Brain pericyte (primary cell): ENCODE measurements at places on chromosomes 7 and 10.

GRCh38 chr10:120394446-120394845 is 62.6 kb upstream of the PLPP4 start:
- no peak for DNase-seq

DNA sequence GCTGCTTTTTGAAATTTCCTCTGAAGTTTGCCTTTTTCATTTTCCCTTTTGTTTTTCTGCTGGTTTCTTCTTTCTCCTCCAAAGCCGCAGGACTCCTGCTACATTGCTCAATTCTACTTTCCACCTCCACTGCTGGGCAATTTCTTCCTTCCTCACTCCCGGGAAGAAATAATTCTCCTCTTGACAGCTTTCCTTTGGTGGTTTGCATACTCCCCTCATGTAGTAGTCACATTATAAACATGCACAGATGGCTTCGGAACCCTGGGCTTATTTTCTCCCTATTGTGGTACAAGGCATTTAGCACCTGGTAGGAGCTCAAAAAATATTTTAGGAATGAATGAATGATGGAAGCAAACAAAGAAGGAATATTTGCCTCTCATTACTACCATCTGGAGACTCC is 977.2 kb downstream of the LRMDA start:
- DNase-seq, result no peak

DNA sequence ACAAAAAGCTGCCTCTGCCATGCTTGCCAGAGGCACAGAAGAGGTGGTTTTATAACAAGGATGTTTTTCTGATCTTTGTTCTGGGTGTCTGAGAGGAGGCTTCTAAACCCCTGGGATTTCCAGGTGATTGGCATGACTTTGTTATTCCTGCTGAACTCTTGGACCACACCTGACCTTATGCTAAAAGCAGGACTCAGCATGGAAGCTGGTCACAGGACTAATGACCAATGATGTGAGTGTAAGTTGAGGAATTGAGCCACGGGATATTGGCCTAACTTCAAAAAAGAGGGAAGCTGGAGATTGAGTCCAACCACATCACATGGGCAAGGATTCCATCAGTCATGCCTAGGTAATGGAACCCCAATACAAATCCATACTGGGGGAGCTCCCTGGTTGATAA is 437.9 kb downstream of the POM121L12 start:
- DNase-seq, result no peak

DNA sequence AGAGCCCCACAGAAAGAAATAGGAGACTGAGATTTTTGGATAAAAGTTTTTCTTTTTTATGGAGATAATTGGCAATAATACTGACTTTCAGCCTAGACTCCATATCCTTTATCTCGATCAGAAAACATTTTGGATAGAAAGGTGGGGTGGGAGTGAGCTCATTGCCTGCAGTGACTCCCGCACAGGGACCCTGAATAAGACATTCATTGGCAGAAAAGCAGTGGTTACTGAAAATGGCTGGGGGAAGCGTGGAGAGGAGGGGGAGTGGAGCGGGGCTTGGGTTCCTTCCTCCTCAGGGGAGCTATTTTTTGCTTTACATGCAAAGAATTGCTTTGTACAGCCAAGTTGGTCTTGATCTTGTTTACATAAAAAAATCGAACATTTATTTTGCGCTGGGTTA is 90.4 kb upstream of the BMPER start:
- DNase-seq, result no peak

DNA sequence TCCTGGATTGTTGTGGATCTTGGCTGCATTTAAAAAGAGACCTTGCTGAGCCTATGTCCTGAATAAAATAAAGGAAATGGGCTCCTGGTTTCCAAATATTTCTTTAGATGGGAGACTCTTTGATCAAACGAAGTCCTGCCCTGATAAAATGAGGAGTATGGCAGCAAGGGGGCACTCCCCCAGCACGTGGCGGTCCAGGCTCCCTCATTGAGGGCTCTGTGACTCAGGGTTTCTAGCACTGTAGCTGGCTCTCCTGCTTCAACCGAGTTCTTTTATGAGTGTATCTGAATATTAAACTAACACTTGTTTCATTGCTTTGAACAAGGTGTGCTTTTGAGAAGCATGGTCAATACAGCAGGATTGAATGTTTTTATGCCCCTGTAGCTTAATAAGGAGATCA is 114.2 kb downstream of the AVL9 start:
- DNase-seq, result no peak

- no peak for DNase-seq
Observed at GRCh38 chr10:118557946-118558345, 37.5 kb downstream of the PRLHR start.

- DNase-seq, result no peak
Observed at GRCh38 chr7:151517601-151518104, 2.0 kb downstream of the RHEB start.

- no peak for DNase-seq
Observed at GRCh38 chr7:40945788-40946187, 757.1 kb downstream of the INHBA start.

- DNase-seq, result no peak
Observed at GRCh38 chr10:50538555-50539398, 85.0 kb downstream of the SGMS1 start.

DNA sequence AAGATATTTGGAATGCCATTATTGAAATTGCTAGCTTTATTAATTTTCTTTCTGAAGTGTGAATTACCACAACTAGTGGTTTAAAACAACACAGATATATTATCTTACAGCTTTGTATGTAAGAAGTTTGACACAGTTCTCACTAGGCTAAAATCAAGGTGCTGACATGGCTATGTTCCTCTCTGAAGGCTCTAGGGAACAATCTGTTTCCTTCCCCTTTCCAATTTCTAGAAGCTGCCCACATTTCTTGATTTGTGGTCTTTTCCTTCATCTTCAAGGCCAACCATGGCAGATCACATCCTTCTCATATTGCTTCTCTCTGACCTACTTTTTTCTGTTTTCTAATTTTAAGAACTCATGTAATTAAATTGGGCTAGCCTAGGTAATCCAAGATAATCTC is 43.3 kb upstream of the SLC26A3 start:
- no peak for DNase-seq
